Neural crest cell (in vitro differentiated cells): ENCODE measurements at places on chromosomes 6 and 20. TPM values are rescaled to one million over a fixed set of nuclear protein-coding genes. Genes with fewer than 3 reads are reported as not detected.

DNA sequence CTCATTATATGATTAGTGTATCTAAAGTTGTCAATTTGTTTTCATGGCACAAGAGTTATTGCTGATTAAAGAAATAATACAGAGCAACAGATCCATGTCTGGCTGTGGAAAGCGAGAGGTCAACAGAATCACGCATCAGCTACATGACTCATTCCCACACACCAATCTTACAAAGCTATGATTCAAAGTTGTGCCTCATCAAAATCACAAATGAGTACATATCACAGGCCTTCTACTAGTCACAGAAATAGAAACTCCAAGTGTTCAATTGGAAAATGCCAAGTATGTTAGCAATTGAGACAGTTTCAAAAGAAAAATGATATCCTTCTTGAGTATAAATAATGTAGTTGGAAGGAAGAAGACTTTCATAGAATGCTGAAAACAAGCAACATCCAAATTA is 57.8 kb upstream of the NKAIN2 start:
- no peak for DNase-seq

DNA sequence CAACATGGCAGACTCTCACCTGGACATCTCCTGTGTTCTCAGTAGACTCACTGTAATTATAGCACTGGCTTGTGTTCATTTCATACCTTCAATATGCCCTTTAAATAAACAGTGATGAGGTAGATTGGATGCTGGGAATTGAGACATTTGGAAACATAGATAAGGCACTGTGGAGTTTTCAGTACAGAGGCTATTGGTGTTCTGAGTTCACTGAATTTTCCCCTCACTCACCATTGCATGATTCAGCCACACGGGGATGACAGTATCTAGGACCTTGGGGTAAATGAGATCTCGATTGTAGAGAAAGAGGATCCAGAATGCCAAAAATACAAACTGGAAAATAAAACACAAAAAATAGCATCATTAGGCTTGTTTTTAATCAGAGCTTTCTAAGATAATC is 12.6 kb downstream of the ADTRP start:
- no peak for DNase-seq

DNA sequence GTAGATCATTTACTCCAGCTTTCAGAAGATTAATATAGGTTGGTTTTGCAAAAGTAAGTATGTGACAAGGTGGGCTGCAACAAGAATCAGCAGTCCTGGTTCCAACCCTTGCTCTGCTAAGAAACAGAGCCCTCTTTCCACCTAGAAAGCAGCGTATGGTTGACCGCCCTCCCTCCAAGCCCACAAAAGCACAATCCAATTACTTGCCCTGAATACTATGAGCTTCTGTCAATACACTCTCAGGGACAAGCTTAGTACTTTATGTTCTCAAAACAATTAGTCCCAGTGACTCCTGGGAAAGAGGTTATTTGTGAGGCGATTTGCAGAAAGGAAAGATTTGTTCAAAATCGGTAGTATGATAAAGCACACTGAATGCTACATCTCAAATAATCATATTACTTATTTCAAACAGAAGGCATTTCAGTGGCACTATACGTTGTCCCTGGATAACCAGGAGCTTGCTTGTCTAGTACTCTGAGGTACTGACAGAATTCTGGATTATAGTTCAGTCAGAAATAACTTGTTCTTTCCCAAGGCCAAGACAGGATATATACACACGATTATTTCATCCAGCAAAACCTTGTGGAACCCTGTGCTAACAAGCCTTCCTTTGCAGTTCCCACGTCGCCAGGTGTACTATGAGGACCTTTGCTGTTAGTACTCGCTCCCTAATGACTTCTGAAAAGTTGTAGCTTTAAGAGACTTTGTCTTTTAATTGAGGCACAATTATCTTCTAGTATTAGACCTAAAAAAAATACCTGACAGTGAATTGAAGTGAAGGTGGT is 96.9 kb upstream of the ADTRP start:
- no peak for DNase-seq

GRCh38 chr6:37481711-37482605 is 17.7 kb downstream of the CCDC167 start:
- DNase-seq = no peak

- DNase-seq = no peak
Observed at GRCh38 chr6:149335924-149336608, 18.6 kb downstream of the TAB2 start.

DNA sequence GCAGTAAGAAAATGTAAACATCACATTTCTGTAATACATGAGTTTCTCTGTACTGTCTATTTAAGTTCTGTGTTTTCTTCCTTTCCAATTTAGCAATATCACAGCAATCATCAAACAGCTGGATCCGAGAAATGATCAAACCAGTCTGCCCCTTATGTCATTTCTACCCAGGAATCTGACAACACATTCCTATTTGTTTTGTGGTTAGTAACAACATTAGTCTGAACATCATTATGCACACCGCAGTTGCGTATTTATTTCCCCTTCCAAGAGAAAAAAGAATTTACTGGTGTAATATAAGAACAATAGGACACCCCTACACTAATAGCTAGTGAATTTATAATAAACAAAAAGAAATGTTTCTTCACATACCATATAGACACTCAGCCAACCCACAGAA is 179.5 kb downstream of the BTBD9 start:
- no peak for DNase-seq

The TRIM31 gene
- total RNA-seq = not detected in 2 replicates
